ENCODE measurements at places on chromosomes 7 and 10.

DNA sequence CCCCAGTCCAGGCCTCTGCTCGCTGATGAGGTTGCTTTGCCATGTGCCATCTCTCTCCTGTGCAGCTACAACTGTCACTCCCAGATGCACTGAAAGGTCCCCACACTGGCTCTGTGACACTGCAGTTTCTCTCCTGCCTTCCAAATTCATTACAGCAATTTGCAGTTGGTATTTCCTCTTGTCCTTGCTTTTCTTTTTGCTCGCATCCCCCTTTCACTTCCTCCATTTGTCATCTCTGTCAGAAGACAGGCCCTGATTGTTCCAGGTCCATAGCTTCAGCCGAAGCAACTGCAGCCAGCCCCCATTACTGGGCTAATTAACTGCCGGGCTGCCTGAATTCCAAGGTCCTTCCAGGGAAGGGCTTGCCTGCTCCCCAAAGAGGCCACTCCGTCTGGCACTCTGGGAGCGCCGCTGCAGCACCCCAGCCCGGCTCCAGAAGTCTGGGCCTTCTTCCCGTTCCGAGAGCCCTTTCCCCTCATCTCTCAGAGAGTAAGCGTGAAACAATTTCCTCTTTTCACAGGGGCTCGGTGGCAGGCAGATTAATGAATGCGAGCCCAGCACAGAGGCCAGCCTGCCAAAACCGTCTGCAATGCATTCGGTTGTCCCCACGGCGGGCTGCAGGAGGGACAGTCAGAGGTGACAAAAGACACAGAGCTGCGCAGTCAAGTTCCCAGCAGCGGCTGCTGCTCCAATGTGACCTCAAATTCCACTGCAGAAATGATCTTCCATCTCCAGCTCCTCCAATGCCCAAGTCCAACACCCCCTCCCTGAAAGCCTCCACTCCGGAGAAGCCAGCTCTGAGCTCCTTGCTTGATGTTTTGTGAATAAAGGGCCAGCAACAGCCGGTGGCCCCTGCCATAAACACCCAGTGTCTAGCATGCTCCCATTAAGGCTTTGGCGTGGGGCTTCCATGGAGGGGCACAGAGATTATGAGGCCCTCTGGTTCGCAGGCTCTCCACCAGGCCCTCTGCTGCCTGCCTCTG lies 279.4 kb upstream of the HABP2 start:
- DNase-seq = no peak

- no peak for DNase-seq
These were observed 4.5 kb downstream of the ZPBP start for GRCh38 chr7:50088463-50089129.

GRCh38 chr10:49213211-49213610 lies 25.0 kb upstream of the TMEM273 start:
- DNase-seq = no peak

DNA sequence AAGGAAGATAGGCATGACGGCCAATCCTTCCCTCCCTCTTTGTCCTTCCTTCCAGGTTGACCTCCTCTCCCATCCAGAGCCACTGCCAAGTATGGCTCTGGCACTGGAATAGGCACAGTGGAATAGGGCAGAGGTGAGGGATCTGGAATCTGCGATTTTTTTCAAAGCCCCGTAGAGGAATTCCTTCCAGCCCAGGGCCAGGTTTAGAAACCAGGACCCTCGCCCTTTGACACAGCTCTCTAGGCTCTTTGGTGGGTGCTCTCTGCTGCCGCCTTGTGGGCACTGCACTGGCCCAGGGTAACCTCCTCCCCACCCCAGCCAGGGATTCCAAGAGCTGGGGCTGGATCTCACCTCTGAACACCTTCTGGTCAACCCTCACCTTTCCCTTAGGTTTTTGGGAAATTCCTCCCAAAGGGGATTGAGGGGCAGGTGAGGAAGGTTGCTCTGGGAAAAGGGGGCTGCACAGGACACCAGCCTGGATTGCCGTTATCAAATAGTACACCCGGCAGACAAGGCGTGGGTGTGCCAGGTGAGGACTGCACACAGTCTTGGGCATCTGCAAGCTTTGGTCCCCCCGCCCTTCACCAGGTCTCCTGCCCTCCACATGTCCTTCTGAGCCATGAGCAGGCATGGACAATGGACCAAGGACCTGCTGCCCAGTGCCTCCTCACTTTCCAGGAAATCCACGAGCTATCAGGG lies 22.8 kb downstream of the C10orf105 start:
- peak; percentile 64 for DNase-seq

GRCh38 chr7:15685358-15686294 lies 857 bp downstream of the MEOX2 start:
- no peak for DNase-seq

DNA sequence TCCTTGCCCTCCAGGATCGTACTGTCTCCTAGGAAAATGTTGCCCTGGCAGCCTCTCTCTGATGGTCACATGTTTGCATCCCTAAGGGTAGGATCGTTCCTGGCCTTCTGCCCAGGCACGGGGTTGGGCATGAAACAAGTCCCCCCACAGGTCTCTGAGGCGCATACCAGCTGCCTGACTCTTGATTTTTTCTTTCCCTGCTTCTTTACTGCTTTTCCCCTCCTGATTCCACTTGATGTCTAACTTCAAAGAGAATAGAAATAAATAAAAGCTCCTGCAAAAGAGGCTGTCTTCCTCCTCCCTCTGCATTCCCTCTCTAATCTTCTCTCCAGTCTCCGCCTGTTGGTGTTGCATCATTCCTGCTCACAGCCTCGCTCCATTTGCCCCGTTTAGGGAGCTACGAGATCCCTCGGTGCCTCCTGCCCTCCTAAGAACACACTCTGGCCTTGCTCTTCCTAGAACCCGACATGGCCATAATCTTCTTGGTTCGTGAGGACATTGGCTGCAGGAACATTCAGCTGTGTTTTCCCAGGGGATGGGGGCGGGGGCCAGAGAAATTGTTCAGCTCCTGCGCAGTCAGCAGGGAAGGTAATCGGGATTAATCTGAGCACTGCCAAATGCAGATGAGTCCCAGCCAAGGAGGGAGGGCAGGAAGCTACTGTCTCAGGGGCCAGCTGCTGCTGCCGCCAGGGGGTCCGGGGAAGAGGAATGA lies 26.0 kb downstream of the LEP start:
- DNase-seq = no peak

DNA sequence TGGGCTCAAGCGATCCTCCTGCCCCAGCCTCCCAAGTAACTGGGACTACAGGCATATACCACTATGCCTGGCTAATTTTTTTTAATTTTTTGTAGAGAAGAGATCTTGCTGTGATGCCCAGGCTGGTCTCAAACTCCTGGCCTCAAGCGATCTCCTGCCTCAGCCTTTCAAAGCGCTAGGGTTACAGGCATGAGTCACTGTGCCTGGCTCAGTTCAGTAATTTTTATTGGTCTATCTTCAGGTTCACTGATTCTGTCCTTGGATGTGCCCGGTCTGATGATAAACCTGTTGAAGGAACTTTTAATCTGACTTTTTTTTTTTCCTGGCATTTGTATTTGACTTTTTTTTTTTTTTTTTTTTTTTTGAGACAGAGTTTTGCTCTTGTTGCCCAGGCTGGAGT lies 40.1 kb upstream of the STRIP2 start:
- no peak for DNase-seq

DNA sequence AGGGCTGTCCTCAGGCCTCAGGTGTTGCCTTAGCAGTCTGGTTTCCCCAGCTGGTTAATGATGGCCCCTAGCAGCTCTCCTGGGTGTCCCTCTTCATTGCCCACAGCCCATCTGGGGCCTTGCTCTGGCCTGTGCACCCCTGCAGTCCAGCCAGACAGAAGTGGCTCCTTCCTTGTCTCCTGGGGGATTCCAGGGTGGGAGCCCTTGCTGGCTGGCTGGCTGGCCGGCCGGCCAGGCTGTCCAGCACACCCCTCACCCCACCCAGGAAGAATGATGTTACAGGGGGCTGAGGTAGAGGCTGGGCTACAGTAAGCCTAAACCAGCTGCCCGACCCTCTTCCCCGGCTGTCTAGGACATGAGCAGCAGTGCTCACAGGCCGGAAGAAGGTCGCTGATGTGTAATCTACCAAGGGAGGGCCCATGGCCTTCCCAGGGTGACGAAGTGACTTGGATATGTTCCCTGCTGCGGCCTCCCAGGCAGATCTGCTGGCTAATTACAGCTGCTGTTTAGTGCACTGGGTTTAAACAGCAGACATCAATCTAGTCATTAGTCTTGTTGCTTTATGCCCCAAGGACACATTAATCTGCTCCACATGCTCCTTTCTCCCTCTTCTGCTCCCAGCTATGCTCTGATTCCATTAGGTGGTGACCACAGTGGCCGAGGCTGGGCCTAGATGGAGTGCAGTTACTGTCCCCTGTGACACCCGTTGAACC lies 53.8 kb upstream of the LRRC4 start:
- DNase-seq = no peak

DNA sequence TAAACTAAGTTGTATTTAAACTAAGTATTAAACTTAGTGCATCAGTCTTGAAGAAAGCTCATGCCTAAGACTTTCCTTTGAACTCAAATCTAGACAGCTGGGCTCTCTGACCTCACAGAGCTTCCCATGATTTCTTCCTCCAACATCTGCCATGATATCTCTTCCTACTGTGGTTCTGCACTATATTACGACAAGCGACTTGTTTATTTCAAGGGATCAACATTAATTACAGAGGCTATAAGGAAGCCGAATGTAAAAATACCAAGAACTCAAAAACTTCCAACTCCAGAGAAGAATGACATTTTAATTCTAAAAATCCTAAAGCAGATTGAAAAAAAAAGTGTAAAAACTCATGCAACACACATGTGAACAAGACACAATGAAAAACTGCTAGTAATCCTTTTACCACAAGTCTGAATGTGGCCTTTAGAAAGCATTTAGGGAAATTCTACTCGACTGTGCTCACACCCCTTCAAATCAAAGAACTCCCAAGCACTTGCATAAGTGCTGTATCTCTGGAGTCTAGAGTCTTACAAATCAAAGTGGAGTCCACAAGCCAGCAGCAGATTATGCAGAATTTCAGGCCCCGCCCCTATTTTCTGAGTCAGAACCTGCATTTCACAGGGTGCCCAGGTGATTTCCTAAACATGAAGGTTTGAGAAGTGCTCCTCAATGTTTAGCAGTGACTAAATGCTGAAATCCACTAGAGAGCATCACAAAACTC lies 22.7 kb upstream of the WASHC2A start:
- DNase-seq = no peak

DNA sequence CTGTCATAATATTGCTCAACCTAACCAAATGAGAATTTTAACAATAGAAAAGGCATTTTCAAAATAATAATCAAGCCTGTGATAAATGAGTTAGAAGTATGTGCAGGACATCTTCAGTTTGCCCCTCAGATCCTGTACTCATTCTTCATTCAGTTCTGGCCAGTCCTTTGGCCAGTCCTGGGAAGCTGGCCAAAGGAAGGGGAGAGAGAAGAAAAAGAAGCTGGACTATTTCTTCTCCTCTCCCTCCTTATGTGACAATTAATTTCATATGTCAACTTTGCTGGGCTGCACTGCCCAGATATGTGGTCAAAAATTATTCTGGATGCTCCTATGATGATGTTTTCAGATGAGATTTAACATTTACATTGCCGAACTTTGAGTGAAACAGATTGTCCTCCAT lies 31.6 kb upstream of the ITGB8 start:
- no peak for DNase-seq

- DNase-seq = no peak
These were observed 119.2 kb downstream of the NEURL1 start for GRCh38 chr10:103612462-103613365.

GRCh38 chr10:98509745-98510144 lies 63.0 kb upstream of the HPS1 start:
- DNase-seq = no peak

All from stimulated activated CD4-positive, alpha-beta T cell treated with anti-CD3 and anti-CD28 coated beads, Interleukin-15, amount 100 ng/mL, for 1 hour (primary cell).